ENCODE measurements at places on chromosomes 6 and 20.

DNA sequence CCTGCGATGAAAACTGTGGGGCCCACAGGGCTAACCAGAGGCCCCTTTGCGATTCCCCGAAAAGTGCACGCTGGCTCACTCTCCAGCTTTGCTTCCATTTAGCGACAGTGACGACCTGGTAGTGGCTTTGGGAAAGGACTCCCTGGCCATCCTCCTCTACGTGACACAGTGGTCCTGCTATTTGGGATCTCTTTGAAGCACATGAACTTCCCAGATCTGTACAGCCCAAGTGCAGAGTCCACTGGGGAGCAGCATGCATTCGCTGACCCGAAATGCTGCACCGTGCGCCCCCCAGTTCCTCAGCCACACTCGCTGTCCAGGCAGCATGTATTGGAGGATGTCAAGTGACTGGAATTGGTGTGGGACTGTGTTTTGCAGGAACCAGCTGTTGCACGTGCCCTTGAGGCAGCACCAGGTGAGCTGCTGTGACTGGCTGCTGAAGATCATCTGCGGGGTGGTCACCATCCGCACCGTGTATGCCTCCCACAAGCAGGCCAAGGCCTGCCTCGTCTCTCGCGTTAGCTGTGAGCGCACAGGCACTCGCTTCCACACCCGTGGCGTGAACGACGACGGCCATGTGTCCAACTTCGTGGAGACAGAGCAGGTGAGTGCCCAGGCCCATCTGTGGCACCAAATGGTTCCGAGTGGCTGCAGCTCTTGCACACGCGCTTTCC, 51.6 kb downstream of the SYNJ2 start:
- no peak for DNase-seq

- DNase-seq, result no peak
Observed at GRCh38 chr20:38325905-38326304, 20.4 kb upstream of the LBP start.

GRCh38 chr6:108557494-108558371, 3.0 kb upstream of the FOXO3 start:
- peak; percentile 85 for DNase-seq

GRCh38 chr6:18118330-18118729, 4.1 kb downstream of the NHLRC1 start:
- DNase-seq, result no peak

- DNase-seq, result no peak
Observed at GRCh38 chr6:77548662-77549366, 85.5 kb upstream of the HTR1B start.

All from substantia nigra (tissue), 51 donors.